ENCODE measurements at places on chromosomes 2 and 18. TPM values are rescaled to one million over a fixed set of nuclear protein-coding genes. Genes with fewer than 3 reads are reported as not detected.

Gene ELAC1
- total RNA-seq = 4.7 TPM

Gene CCDC121
- total RNA-seq = 0.36 TPM

- DNase-seq = no peak
Observed at GRCh38 chr18:47775961-47776360, 154.5 kb downstream of the SMAD2 start.

Gene EMILIN2
- 20.1 TPM for total RNA-seq

Gene MC2R
- not detected for total RNA-seq

Gene SKA1
- 44.2 TPM for total RNA-seq

DNA sequence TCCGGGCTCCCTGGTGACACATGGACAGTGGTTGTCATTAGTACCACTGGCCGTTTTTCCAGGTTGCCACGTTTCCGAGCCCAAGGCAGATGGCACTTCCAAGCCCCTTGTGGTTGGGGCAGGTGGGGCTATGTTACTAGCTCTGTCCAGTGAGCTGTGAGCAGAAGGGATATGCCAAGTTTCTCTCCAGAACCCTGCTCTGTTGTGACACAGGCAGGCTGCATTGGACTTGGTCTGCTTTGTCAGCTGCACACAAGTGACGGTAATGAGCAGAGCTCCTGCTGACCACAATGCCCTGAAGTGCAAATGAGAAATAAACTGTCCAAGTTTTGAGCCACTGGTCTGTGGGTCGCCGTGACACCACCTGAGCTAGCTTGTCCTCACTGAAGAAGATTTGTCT lies 118.8 kb downstream of the GYPC start:
- no peak for DNase-seq

GRCh38 chr18:11324956-11325882 lies 175.8 kb upstream of the PIEZO2 start:
- DNase-seq = peak; percentile 22

DNA sequence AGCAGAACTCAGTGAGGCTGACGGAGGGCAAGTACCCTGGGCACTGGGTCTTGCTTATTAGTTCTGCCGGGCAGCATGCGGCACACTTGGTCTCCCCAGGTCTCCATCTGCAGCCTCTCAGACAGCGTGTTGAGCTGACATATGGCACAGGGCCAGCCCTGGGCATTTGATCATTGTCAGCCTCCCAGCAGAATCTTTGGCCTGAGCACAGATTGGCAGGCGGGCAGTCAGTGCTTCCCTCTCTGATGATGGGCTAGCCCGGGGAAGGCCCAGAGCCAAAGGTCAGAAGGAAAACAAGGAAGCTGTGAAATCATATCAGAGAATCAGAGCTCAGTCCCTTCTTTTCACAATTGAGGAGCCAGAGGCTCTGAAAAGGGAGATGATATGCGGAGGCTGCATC lies 150.1 kb upstream of the LRRTM1 start:
- DNase-seq = no peak

DNA sequence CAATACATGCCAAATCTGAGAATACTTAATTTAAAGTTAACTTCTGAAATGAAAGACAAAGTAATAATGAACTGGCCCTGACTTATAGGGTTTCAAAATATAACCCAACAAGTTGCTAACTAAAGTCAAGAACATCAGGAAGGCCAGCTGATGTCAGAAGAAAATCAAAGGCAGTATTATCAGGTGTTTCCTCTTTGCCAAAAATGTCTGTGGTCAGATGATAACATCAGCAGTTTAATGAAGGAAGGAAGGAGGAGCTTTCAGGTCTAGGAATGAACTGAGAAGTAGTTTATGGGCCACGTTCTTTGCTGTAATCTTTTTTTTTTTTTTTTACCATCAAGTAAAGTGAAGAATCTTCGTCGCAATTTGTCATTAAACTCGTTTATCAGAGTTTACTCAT lies 40.9 kb downstream of the CDH2 start:
- DNase-seq = no peak

GRCh38 chr2:197940382-197940781 lies 136.0 kb downstream of the PLCL1 start:
- DNase-seq = no peak

Gene RAB6C
- not detected for total RNA-seq

Gene OSBPL6
- 1.9 TPM for total RNA-seq

DNA sequence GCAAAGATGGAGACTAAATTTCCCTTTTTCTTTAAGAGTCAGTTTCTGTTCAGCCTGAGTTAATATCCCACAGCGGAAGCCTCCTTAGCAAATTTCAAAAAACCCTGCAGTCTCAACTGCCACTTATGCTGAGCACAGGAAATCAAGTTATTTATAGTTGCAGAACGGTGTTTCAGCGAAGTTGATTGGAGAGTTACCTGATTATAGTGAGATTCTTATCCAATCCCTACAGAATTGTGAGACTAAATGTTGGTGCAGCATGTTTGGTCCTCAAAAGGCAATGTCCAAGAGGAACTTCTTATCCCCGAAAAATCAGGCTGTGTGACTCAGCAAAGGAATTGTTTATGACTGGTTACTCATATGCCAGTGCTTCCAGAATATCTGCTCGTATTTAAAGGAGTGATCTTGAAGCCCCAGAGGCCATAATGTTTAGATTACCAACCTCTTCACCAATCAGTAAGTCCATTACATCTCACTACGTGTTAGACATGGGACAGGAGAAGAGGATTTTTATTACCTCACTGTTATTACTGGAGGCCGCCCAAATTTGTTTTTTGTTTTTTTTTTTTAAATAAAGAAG lies 67.9 kb downstream of the LRRFIP1 start:
- peak; percentile 36 for DNase-seq

- no peak for DNase-seq
Observed at GRCh38 chr2:3667151-3667631, 9.2 kb downstream of the ALLC start.

DNA sequence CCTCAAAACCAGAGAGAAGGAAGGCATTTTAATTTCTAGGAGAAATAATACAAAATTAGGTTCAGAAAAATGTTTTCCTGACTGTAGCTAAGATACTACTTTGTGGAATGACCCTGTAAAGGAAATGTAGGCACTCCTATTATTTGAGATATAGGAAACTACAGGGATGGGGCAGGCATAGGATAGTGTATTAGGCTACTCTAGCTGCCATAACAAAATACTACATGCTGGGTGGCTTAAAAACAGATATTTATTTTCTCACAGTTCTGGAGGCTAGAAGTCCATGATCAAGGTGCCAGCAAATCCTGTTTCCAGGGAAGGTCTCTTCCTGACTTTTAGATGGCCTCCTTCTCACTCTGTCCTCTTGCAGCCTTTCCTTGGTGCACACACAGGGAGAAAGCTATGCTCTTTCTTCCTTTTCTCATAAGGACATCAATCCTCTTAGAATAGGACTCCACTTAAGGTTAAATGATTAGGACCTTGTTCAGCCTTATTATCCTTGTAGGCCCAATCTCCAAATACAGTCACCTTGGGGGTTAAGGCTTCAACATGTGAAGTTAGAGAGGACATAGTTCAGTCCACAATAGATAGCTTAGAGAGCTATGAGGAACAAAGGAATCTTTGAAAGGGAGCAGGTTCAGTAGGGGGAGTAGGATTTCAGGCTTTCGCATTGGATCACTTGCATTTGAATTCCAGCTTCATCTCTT lies 14.0 kb upstream of the CAVIN2 start:
- no peak for DNase-seq

DNA sequence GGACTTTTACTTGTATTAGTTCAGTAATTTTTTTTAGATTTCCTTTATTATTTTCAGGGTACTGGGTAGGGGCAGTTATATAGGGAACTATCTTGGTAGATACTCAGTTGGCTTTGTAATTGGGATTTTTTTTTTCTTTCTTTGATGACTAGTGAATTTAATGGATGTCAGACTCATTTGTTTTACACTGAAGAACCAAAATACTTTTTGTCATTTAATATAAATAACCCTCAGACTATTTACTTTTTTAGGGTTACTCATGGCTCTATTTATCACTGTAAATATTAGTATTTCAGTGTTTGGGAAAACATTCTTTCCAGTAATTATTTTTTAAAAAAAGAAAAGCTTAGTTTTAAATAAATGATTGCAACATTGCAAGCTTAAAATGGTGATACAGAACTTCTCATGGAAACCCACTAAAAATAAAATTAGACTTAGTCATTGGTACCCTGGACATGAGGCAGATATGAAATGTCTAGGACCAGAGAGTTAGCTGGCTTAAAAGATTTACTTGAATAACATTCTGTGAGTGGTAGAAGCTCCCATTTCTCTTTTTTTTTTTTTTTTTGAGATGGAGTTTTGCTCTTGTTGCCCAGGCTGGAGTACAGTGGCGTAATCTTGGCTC lies 74.4 kb upstream of the CYP20A1 start:
- no peak for DNase-seq

Gene PLEKHH2
- 0.81 TPM for total RNA-seq

DNA sequence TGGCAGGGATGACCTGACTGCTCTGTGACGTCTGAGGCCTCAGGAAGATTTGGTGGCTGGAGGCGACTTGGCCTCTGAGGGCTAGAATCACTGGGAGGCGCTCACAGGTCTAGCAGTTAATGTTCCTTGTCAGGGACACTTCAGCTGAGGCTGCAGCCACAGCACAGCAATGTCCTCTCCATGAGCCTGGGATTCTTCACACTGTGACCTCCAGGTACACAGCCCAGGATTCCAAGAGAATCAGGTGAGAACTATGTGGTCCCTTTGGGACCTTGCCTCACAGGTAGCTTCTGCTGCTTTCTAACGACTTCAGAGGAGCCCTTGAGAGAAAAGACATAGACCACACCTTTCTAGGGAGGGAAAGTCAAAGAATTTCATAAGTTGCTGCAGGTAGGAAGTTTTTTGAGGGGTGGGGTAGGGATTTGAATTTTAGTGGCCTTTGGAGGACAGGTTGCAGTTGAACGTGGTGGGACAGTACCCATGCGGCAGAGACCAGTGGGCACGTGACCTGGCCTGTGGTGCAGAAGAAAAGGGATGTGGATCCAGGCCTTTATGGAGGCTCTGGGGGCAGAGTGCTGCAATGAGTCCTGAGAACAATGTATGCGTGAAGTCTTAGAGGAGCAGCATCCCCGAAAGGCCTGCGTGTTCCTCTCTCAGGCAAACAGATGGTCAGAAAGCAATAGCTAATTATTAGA lies 86.2 kb downstream of the LYPD1 start:
- no peak for DNase-seq

Gene UGT1A4
- not detected for total RNA-seq

- DNase-seq = no peak
Observed at GRCh38 chr2:114170070-114170469, 272.4 kb upstream of the DPP10 start.

- DNase-seq = no peak
Observed at GRCh38 chr2:21837168-21837960, 713.6 kb downstream of the TDRD15 start.

GRCh38 chr18:12858991-12859390 lies 25.0 kb downstream of the PTPN2 start:
- no peak for DNase-seq

Gene CPO
- not detected for total RNA-seq

GRCh38 chr18:41244591-41245037 lies 710.4 kb upstream of the PIK3C3 start:
- no peak for DNase-seq

DNA sequence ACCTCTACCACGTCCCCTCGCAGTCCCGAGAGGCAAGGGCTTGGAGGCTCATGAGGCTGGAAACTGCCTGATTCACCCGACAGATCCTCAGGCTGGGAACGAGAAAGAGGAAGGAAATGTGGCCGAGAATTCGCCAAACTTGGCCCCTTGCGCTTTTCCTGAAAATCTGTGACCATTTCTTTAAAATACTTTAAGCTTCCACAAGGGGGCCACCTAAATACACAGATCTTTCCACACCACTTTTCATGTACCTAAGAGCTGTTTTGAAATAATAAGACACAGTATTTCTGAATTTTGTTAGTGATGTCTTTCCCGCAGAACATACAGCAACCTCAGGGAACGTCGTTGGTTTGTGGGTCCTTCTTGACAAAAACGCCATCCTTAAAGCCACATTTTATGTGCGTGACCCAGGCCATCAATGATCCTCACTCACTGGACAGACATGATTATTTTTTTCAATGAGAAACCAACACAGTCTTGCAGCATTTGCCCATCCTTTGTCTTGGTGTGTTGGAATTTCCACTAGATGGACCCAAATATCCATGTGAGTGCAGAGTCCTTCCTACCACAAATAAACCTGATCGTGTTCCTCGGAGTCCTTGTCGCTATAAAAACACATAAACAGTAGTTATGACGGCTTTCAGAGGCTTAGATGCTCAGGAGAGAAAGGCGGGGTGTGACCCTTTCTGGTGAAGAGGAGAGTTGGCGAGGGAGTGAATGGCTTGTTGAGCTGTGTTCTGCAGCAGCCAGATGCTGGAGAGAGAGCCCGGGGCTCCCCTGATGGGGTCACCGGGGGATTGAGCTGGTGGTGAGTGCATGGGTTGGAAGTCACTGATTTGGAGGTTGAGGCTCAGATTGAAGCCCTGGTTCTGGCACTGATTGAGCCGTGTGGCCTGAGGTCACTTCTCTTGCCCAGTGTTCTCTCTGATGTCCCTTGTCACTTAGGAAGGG lies 25.0 kb downstream of the DCDC2C start:
- no peak for DNase-seq

- no peak for DNase-seq
Observed at GRCh38 chr2:201985728-201986462, 47.8 kb upstream of the FZD7 start.
